ENCODE measurements at places on chromosomes 3 and 15. TPM values are rescaled to one million over a fixed set of nuclear protein-coding genes. Genes with fewer than 3 reads are reported as not detected.

The IQCF5 gene
- total RNA-seq = not detected

The AHSG gene
- not detected for total RNA-seq

The CCDC9B gene
- total RNA-seq = 2.6 TPM

DNA sequence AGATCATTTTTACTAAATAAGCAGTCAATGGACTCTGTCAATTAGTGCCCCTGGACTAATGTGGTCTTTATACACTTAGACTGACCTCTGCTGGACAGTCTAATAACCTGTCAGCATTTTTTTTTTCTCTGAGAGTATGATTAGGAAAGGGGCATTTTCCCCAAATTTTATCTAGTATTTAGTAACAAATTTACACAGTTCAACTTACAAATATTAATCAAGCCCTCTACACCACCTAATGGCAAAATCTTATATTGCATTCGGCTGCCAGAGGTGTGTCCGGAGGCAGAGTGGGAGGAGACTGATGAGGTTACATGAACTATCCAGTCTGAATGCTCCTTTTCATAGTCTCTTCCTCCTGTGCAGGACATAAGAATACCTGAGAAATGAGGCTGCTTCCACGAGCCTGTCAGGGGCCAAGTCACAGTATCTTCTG lies 36.0 kb upstream of the COLQ start:
- DNase-seq = peak; percentile 81

All from activated CD4-positive, alpha-beta memory T cell treated with anti-CD3 and anti-CD28 coated beads, Interleukin-2, amount 10 ng/mL, durations not matched to agents 7 days and 5 days (primary cell).